NCI-H1694 treated with DMSO at 0.1 percent for 48 hours (cell line): ENCODE measurements at places on chromosomes 12 and 14.

GRCh38 chr12:68573406-68573805 lies 37.3 kb upstream of the RAP1B start:
- no peak for DNase-seq

DNA sequence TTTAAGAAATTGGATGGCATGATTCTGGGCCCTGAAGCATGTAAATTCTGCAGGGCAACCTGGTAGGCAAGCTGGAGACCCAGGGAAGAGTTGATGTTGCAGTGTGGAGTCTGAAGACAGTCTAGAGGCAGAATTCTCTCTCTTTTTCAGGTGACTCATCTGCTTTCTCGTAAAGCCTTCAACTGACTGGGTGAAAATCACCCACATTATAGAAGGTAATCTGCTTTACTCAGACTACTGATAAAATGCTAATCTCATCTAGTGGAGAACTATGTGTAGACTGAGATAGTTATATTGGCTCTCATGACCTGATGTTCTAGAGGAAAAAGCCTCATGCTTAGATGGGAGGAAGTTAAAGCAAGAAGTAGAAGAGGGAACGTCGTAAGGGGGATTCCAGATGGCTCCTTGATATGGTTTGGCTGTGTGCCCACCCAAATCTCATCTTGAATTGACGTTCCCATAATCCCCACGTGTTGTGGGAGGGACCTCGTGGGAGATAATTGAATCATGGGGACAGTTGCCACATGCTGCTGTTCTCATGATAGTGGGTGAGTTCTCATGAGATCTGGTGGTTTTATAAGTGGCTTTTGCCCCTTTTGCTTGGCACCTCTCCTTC lies 723.8 kb downstream of the BCL11B start:
- no peak for DNase-seq

DNA sequence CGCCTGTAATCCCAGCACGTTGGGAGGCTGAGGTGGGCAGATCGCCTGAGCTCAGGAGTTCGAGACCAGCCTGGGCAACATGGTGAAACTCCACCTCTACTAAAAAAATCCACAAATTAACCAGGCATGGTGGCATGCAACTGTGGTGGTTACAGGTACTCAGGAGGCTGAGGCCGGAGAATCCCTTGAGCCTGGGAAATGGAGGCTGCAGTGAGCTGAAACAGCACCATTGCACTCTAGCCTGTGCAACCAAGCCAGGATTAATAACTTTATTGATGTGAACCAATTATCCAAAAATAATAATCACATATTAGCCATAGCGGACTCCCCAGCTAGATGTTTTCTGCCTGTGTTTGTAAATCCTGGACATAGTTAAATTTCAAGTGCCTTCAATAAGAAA lies 1.8 kb upstream of the NUDT4 start:
- DNase-seq, result no peak

- DNase-seq, result no peak
These were observed 67.2 kb downstream of the FERMT2 start for GRCh38 chr14:52883658-52884057.

- DNase-seq, result no peak
These were observed 120.4 kb downstream of the STAB2 start for GRCh38 chr12:103707446-103707845.

DNA sequence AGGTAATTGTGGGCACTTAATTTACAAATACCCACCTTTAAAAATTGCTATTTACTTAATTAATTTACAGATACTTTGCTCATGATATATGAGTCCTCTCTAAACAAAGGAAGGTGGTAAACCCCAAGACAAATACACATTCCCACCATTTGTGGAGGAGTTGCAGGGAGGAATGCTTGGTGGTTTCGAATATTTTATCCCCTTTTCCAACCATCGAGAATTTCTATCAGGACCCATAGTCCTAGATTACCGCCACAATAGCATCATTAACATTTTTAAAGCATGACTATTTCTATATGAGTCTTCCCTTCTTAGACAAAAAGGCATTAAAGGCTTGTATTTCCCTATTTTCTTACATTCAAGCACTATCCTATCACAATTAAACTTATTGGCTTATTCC lies 34.2 kb upstream of the PLEKHA5 start:
- DNase-seq, result no peak

- no peak for DNase-seq
These were observed 5.6 kb upstream of the SYNJ2BP start for GRCh38 chr14:70422538-70422937.

DNA sequence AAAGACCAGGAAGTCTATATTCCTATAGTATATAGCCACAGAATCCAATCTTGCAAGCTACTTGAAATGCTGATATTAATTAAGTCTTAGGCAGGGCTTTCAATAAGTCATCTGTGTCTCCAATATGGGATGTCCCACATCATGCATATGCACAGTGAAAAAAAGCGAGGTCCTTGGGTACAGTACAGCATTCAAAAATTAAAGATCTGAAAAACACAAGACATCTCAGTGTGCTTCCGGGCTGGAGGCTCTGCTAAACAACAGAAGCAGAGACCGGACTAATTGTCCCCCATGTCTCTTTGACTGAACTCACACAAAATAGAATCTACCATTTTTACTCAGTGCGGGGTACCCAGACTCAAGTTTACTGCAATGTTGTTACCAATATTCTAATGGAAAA lies 156.0 kb downstream of the DAD1 start:
- no peak for DNase-seq

- DNase-seq, result peak; percentile 76
These were observed 6.8 kb upstream of the RNU7-1 start for GRCh38 chr12:6936636-6937480.

- DNase-seq, result no peak
These were observed 397.1 kb downstream of the NOVA1 start for GRCh38 chr14:26200687-26201086.

DNA sequence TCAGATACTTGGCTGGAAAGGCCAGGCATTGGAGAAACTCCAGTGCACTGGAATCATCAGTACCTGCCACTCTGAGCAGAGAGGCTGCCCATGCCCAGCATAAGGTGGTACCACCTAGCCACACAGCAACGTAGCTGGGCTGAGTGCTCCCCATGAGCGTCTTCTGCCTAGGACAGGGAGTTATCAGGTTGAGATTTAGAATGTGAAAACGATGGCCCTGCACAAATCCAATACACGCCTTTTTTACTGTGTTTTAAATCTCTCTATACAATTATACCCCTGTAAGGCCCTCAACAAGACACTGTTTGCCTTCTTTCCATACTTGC lies 66.7 kb upstream of the PTGR2 start:
- DNase-seq, result no peak

- DNase-seq, result no peak
These were observed 14.3 kb upstream of the NXPH4 start for GRCh38 chr12:57202321-57202720.

- DNase-seq, result no peak
These were observed 10.4 kb downstream of the MSI1 start for GRCh38 chr12:120358412-120359100.

GRCh38 chr12:92330654-92331053 lies 185.0 kb upstream of the BTG1 start:
- no peak for DNase-seq

DNA sequence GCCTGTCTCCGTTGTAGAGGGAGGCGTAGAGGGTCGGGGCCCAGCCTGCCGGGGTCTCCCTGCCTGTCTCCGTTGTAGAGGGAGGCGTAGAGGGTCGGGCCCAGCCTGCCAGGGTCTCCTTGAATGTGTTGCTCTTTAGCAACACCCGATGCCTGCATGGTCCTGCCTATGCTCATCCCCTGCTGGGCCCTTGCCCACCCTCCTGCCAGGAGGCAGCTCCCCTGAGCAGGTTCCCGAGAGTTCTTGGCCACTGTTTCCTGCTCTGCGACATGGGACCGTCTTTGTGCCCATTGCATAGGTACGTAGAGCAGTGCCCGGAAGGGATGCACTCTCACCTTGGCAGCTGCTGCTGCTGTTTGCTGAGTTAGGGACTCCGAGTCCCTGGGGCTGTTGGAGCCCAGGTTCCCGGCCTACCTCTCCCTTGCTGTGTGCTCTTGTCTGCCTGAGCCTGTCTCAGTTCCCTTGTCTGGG lies 3.3 kb downstream of the KIF26A start:
- no peak for DNase-seq

DNA sequence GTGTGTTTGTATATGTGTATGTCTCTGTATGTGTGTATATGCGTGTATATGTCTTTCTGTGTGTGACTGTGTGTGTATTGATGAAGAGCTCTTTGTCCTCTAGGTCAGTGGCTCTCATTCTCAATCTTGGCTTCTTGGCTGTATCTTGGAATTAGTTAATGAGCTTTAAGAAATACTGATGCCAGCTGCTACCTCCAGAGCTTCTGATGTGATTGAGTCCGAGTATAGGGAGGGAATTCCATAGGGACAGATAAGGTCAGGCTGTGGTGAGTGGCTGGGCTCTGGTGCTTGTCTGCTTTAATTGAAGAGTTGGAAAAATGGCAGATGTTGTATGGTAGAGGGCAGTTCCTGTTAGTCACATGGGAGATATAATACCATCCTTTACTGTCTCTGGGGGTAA lies 140.1 kb downstream of the C12orf75 start:
- no peak for DNase-seq

DNA sequence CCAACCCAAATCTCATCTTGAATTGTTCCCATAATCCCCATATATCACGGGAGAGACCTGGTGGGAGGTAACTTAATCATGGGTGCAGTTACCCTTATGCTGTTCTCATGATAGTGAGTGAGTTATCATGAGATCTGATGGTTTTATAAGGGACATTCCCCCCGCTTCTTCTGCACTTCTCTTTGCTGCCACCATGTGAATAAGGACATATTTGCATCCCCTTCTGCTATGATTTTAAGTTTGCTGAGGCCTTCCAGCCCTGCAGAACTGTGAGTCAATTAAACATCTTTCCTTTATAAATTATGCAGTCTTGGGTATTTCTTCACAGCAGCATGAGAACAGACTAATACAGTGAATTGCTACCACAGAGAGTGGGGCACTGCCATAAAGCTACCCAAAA lies 179.1 kb downstream of the LRIG3 start:
- no peak for DNase-seq

DNA sequence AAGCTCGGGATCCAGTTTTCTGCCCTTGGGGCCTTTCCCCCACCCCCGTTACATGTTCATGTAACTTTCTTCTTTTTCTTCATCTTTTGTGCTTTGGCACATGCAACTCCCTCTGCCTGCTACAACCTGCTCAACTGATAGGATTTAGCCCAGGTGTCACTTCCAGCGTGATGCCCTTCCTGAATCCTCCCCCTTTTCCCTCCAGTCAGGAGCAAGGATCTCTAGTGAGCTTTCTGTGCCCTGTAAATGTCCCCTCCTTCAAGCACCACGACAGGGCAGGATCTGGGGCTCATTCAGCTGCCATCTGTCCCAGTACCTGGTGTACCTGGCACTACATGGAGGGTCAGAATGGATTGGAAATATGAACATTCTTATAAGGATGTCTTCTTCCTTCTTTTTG lies 15.3 kb downstream of the PELI2 start:
- DNase-seq, result no peak

GRCh38 chr12:109052097-109052413 lies 321 bp upstream of the USP30 start:
- no peak for DNase-seq

GRCh38 chr14:92863286-92864080 lies 59.5 kb upstream of the CHGA start:
- DNase-seq, result no peak

- DNase-seq, result no peak
These were observed 34.1 kb upstream of the OR6J1 start for GRCh38 chr14:22678221-22678620.

GRCh38 chr14:68824517-68825347 lies 31.9 kb upstream of the ZFP36L1 start:
- DNase-seq, result no peak

DNA sequence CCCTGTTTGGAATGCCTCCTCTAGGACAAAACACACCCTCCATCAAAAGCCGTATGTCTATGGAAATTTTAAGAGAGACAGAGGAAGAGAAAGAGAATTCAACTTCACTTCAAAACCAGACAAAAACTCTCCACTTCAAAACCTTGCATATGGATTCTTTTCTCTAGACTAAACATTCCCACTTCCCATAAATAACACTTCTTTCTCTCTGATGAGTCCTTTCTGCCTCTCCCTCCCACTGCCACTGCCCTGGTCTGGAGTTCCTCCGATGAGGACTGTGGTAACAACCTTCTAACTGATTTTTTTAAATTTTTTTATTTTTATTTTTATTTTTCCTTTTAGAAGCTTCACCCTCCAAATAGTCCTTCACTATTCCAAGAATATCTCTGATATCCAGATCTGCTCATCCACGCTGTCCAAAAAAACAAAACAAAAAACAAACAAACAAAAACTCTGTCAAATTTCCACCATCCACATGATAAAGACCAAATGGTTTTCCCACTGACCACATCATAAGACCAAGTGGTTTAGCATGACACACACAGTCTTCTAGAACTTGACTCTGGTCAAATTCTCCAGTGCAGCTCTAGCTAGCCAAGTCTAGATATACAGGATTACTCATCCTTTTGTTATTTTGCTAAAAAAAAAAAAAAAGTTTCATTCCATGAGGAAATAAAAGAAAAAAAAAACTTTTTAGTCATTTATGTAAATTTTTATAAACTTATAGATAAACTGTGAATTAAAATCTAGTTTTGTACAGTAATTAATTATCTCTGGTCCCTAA lies 256.0 kb downstream of the PPFIA2 start:
- DNase-seq, result no peak

- DNase-seq, result no peak
These were observed 4.4 kb downstream of the LGALS3 start for GRCh38 chr14:55133416-55133815.

GRCh38 chr12:51529651-51529970 lies 61.4 kb upstream of the SCN8A start:
- DNase-seq, result no peak

GRCh38 chr12:26264215-26264838 lies 69.0 kb downstream of the SSPN start:
- no peak for DNase-seq

GRCh38 chr12:12800406-12801180 lies 12.6 kb upstream of the DDX47 start:
- DNase-seq, result no peak

- DNase-seq, result no peak
These were observed 9.6 kb downstream of the XRCC3 start for GRCh38 chr14:103705504-103706284.

GRCh38 chr14:81303258-81303935 lies 82.6 kb upstream of the GTF2A1 start:
- DNase-seq, result no peak

DNA sequence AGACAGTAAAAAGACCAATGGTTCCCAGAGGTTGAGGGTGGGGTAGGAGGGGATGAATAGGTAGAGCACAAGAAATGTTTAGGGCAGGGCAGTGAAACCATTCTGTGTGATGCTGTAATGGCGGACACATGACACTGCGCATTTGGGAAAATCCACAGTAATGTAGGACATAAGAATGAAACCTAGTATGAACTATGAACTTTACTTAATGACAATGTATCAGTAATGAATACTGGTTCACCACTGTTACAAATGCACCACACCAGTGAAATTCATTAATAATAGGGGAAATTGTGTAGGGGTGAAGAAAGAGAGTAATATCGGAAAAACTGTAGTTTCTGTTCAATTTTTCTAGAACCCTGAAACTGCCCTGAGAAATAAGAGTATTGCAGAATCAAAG lies 5.6 kb downstream of the ERH start:
- DNase-seq, result no peak
